ENCODE measurements at places on chromosomes 4 and X. TPM values are rescaled to one million over a fixed set of nuclear protein-coding genes. Genes with fewer than 3 reads are reported as not detected.

DNA sequence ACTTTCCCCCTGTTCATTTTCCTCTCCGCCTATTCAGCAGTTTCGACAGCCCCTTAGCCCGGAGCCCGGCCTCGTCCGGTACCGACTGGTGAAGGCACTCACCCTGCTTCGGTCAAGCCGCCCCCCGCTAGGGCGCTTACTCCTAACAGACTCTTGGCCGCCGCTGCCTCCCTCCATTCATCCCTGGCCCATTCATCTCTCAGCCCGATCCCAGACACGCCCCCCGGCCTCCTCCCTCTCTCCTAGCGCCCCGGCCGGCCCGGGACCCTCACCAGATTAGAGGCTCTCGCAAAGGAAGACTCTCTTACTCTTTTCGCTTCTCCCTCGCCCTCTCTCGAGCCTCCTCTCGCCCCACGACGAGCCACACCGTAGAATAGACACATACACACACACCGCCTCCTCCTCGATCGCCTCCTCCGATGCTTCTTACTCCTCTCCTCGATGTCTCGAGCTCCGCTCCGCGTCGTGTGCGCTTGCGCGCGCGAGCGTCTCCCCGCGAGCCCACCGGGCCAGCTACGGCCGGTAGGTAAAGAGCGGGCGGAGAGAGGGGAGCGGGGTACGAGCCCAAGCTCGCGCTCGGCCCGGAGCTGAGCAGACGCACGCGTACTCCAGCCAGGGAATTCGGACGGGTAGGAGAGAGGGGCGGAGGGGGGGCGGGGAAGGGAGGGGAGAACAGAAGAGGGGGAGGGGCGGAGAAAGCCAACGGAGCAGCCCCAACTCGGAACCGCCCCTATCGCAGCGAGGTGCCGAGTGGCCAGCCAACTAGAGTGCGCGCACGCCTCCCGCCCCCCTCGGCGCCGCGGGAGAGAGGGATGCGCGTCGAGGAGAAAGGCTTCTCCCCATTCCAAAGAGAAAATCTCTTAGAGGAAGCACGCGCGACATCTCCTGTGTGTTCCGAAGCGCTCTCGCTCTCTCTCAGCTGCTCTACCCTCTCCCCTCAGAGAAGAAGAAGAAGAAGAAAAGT lies at the start of gene WNK3:
Gene WNK3, minus strand, starts transcription at position 633 of the 964 bp plus-strand sequence.
- peak; percentile 67 for DNase-seq

DNA sequence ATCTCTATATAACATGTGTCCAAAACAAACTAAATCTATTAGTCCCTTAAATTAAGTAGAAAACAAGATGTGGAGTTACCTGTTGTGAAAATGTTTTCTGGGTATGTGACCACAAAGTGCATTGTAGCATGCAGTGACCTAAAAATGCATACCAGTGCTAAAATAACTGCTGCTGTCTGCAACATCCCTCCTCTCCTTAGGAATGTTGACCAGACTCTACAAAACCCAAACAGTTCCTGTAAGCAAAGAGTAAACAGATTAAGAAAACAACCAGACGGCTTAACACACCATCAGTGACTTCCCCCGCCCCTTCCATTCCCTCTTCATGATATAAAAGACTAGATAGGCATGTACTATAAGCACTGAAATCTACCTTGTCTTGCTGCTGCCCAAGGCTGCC lies 15.8 kb upstream of the RAB33B start:
- DNase-seq = no peak

DNA sequence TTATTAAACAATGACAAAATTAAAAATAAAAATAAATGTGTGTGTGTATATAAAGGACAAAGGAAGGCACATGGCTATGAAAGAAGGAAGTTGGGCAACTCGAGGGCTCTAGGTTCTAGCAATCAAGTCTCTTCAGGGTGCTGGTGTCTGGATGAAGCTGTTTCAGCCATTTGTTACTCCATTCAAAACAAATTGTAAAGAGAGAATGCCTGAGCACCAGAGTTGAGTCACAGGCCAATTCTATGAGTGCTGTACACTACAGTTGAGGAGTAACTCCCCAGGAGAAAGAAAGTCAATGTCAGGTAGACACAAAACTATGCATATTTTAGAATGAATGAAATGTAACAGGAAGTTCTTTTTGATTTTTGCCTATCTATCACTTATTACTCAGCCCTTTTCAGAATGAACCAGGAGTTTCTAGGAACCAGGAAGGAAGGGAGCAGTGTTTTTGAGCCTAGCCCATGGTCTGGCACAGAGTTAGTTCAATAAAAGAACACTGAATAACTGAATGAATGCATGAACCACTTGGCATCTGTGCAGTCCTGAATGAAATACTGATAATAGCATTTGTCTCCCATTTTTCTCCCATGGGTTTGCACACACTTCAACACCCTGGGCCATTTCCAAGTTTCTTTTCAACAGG lies 151.7 kb upstream of the CPEB2 start:
- DNase-seq = no peak

GRCh38 chrX:41733939-41734338 lies 10.0 kb downstream of the GPR82 start:
- DNase-seq = no peak

- no peak for DNase-seq
These were observed 999.2 kb downstream of the ADGRL3 start for GRCh38 chr4:62199291-62199810.

DNA sequence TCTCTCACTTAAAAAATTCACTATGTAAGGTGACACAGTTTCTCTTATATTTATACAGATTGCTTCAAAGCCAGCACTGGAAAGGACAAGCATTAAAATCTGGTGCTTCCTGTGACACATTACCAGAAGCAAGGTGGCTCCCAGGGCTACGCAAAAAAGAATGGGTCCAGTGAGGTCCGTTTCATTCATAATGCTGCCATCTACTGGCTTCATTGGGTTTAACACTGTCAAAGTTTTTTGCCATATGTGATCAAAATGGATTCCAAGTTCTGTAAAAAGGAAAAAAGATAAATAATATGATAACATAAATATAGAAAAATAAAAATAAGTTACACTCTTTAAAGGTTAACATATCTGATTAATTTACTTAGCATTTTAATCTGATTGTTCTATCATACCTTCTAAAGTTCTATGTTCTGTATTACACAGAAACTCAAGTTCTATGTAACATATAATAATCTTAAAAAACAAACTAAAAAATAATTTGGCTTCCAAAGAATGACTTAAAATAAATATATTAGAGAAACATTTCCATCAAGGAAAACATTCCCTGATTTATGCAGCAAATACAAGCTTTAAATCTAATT lies 22.1 kb downstream of the YIPF7 start:
- peak; percentile 54 for DNase-seq

- DNase-seq = no peak
These were observed 55.4 kb downstream of the KCNIP4 start for GRCh38 chr4:21893136-21893535.

DNA sequence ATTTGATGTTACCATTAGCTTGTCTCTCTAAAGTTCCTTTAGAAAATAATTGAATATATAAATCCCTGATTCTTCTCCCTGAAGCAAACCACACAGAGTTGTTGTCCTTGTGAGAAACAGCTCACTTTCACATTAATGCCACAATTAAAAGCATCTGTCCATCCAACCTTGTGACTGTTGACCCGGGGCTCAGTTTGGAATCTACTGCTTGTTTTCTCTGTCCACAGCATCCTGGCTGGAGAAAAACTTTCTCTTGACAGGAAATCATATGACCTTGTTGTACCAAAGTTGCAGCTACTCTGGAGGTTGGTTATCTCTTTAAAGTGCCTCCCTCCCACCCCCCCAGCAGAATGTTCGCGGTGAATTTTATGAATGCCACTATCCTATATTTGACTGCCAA lies 3.1 kb downstream of the PRKG2 start:
- DNase-seq = no peak

GRCh38 chrX:111850975-111851374 lies 25.0 kb upstream of the TRPC5OS start:
- DNase-seq = no peak

GRCh38 chr4:165609653-165610052 lies 230.8 kb downstream of the CPE start:
- no peak for DNase-seq

DNA sequence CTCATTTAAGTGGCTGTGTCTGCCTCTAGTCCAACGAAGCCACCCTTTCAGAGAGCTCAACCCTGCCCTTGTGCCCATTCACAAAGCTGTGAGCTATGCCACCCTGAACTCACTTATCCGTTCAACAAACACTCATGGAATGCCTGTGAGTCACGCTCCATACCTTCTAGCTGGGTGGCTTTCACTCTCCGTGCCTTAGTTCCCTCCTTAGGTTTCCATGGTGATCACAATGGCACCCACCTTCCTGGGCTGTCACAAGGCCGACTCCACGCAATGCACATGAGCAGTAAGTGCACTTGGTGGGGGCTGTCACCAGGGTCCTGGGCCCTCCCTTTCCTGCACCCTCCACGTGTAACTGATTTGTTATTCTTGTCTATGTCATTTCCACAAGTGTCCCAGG lies 37.2 kb upstream of the PPP2R2C start:
- DNase-seq = no peak

Gene AGA
- total RNA-seq = 129 TPM

- peak; percentile 30 for DNase-seq
These were observed 3.4 kb downstream of the TEX13B start for GRCh38 chrX:107978707-107979307.

GRCh38 chr4:174069848-174070330 lies 213.6 kb downstream of the FBXO8 start:
- DNase-seq = no peak

- DNase-seq = no peak
These were observed 407.6 kb downstream of the ANKRD50 start for GRCh38 chr4:124304941-124305340.

DNA sequence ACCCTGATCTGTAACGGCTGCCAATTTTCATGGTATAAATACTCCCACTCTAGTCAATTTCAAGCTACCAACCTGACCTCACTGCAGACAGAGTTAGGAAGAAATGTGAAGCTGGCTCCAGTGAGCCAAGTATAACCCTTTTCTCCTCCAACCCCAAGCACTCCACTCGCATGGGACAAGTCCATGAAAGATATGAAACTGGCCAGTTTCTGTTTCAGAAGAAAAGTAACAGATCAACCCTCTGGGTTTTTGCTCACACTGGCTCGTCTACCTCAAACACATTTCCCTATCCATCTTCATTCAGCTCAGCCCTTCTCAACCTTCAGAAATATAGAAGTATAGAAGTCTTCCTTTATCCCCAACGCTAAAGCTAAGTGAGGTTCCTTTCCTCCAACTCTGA lies 82.4 kb upstream of the NDP start:
- no peak for DNase-seq

Gene HSD17B13
- 0.17 TPM for total RNA-seq

- DNase-seq = no peak
These were observed 24.9 kb downstream of the FGFBP1 start for GRCh38 chr4:15913631-15913970.

Gene CT45A2
- total RNA-seq = not detected

- DNase-seq = peak; percentile 43
These were observed 94.2 kb downstream of the GPAT3 start for GRCh38 chr4:83629945-83630721.

- DNase-seq = no peak
These were observed 53.8 kb downstream of the ARHGAP6 start for GRCh38 chrX:11611965-11612364.

DNA sequence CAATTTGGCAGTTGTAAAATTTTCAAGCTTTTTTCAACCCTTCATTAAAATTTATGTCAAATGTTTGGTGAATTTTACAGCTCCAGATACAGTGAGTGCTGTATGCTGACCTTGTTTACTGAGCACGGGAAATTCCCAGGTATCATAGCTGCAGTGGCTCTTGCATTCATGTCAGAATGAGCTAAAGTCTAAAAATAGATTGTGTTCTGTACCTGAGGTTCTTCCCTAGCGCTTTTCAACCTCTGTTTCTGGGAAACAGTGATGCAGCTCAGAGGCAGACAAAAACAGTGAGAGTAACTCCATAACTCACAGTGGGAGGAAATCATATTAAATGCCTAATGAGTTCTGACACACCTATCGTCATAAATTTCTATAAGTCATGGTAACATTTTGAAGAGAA lies 393.8 kb upstream of the GNPDA2 start:
- no peak for DNase-seq

DNA sequence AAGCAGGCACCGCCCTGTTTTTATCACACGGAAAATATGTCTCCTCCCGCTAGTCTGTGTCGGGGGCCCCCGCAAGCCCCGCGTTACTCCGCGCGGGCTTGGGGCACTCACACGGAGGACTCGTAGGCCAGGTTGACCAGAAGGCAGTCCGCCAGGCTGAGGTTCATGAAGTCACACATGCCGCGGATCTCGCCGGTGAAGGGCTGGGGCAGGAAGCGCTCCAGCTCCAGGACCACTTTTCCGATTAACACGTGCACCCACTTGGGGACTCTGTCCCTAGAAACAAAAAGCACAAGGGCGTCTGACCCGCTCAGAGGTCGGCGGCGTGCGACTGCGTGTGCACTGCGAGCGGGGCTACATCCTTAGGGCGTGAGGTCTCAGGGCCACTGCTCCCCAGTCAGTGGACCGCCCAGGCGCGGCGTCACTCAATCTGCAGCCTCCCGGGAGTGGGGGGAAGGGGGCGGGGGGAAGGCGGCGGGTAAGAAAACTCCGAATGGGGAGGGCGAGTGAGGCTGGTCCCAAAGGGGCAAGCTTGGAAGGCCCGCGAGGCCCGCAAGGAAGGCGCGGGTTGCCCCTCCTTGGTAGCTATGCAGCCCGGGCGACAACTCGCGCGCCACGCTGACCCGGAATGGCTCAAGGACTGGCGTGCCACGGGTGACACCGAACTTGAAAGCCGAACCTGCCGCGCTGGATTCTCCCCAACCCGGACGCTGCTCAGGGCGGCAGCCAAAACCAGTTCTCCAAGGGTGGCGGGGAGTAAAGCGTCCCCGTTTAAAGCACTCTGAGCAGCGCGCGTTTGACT lies 722 bp downstream of the NAAA start:
- DNase-seq = peak; percentile 19

Gene GAGE12G
- total RNA-seq = not detected

- no peak for DNase-seq
These were observed 7.0 kb downstream of the AMMECR1 start for GRCh38 chrX:110310896-110311295.

GRCh38 chrX:23816179-23816578 lies 33.2 kb downstream of the SAT1 start:
- no peak for DNase-seq

DNA sequence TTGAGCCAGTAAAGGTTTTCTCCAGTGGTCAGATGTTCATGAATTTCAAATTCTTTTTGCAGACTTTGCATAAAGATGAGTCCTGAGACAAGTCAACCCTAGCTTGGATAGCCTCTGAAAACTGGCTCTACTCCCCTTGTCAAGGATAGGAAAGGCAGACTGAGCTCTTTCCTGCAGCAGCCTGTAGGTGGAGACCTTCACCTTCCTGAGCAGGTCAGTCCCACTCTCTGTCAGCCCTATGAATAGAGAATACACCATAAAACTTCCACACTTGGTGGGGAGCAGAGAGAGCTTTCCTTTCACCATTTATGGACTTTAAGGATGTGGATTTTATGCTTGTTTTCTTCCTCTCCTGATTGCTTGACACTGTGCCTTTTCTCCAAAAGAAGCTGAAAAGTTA lies 41.9 kb downstream of the PCDH19 start:
- peak; percentile 26 for DNase-seq

Gene TSPAN7
- 77.5 TPM for total RNA-seq

Measured in NCI-H460 (cell line).